CD8-positive, alpha-beta memory T cell (primary cell): ENCODE measurements at places on chromosomes 2 and 18. TPM values are rescaled to one million over a fixed set of nuclear protein-coding genes. Genes with fewer than 3 reads are reported as not detected.

GRCh38 chr2:111121028-111121827 is 514 bp downstream of the BCL2L11 start:
- DNase-seq: peak; percentile 49

GRCh38 chr2:173997753-173998152 is 32.6 kb upstream of the SP3 start:
- no peak for DNase-seq

Gene RALB
- total RNA-seq: 37.3 TPM

GRCh38 chr2:197179744-197180498 is 130.7 kb downstream of the ANKRD44 start:
- no peak for DNase-seq

DNA sequence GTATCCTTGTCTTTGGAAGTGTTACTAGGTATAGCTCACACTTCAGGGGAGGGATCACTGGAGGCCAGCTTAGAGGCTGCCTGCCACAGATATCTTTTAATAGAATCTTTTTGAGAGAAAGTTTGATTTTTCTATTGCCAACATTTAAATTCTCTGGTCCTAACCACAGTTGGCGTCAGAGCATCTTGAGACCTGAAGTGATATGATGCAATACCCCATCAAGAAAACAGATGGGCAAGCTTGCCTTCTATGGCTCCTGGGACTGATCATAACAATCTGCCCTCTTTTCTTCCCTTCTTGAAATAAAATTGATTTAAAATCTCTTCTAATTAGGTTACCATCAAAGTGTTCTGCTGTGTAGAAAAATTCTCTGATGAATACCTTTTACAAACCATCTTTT is 105.5 kb upstream of the ACKR3 start:
- DNase-seq: no peak

DNA sequence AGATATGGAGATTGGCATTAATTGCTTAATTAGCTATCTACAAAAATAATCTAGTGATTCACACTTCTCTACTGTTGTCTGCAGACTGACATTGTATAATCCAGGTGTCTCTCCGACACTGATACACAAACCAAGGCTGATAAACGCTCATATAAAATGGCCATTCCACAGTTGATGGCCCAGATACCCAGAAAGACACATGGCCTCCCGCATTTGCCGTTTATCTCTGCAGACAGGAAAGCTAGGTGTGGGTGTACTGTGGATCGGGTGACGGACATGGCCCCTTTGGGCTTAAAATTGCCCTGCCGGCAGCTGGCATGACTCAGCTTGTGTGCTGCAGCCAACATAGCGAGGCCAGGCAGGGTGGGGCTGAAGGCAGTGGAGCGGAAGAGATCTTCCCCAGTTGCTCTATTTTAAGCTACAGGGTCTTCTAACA is 18.5 kb downstream of the PMAIP1 start:
- DNase-seq: no peak

GRCh38 chr2:211930331-211930730 is 608.3 kb downstream of the ERBB4 start:
- DNase-seq: no peak

- no peak for DNase-seq
Measured at GRCh38 chr2:150919901-150920300, 341.8 kb downstream of the RBM43 start.

- DNase-seq: peak; percentile 60
Measured at GRCh38 chr18:79528846-79529245, 133.1 kb downstream of the NFATC1 start.

Gene DHRS9
- 0.20 TPM for total RNA-seq

GRCh38 chr2:67039517-67040103 is 357.5 kb upstream of the ETAA1 start:
- no peak for DNase-seq

GRCh38 chr2:48668992-48669391 is 51.3 kb downstream of the GTF2A1L start:
- no peak for DNase-seq
